ENCODE measurements at places on chromosomes 16 and 17.

DNA sequence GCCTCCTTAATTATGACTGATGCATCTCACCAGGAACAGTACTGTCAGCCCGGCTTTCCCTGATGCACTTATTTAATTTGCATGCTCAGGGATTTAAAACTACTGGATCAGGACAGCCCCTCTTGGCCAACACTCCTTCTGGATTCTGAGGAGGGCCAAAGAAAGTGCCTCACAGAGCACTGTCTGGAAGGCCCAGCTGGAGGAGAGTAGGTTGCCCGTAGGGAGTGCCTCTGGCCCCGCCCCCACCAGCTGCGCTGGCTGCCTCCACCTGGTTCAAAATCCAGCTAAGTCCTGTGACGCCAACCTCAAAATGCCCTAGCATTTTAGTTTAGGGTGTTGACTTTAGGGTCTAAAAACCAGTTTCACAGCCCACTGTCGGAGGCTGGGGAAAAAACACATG, 49.4 kb upstream of the SREBF1 start:
- no peak for DNase-seq

- no peak for DNase-seq
These were observed 565.6 kb downstream of the WWOX start for GRCh38 chr16:78664811-78665772.

DNA sequence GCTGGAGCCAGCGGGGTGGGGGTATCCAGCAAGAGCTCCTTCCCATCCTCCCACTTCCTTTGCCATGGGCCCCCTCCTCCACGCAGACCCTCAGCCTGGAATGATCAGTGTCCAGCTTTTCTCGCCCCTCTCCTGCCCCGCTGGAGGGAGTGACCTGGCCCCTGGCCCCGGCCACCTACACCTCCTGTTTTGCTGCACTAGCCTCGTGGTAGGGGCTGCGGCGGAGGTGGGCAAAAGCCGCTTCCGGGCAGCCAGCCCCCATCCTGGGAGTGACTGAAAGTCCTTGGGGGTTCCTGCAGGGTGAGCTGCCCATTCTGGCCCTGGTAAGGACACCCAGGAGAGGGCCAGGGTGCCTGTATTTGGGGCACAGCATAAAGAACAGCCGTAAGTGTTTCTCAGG, 295.7 kb downstream of the SEC14L1 start:
- no peak for DNase-seq

GRCh38 chr16:53131050-53131362, 76.2 kb downstream of the CHD9 start:
- DNase-seq = no peak

GRCh38 chr17:64460955-64461354, 12.0 kb downstream of the MILR1 start:
- DNase-seq = no peak

DNA sequence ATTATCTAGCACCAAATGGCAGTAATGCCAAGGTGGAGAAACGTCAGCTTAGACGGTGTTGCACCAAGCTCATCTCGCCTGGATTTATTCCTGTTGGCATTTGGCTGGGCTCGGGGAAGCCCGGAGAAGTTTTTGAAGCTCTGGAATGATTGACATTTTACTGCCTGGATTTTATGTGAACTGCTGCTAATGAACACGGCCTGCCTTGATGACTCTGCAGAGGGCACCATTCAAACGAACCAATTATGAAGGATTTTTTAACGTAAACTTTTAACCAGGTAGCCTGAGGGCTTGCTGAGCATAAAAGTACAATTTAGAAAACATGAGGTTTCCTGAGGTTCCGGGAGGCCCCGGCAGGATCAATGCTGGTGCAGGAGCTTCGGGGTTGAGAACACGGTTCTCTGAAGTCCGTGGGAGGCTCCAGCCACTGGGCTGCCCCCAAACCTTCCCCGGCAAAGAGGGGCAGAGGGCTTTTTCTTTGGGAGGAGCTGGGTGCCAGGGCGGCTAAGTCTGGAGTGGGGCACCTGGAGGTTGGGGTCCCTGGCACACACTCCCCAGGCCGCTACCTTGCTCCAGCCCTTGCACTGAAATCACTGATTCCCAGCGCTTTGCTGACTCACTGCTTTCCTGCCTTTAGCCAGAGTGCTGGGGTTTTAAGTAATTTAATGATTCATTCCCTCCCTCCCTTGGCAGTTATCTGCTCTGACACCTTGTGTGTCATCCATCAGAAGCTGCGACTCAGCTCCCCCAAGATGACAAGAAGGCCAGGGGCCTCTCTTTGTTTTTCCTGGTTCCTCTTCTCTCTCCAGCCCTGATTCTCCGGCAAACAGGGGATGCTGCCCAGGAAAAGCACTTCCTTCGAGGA, 161.2 kb upstream of the IRX3 start:
- DNase-seq = peak; percentile 23

Measured in NK-92 treated with Interleukin-12 subunit alpha and Interleukin-12 subunit beta, amount 100 ng/mL, for 24 hours (cell line).